ENCODE measurements at places on chromosomes 5 and 9. TPM values are rescaled to one million over a fixed set of nuclear protein-coding genes. Genes with fewer than 3 reads are reported as not detected.

Gene CCDC107
- total RNA-seq, result 33.7 TPM

Gene AK1
- 75.3 TPM for total RNA-seq

Gene IL9
- not detected for total RNA-seq

Gene EIF4E1B
- not detected for total RNA-seq

Gene FAM221B
- not detected for total RNA-seq

Gene PCDHGB6
- 0.09 TPM for total RNA-seq

Gene CDH10
- 0.05 TPM for total RNA-seq

Gene ADAMTSL1
- 0.08 TPM for total RNA-seq

Gene NEUROG1
- total RNA-seq, result not detected

Gene GPR107
- 25.3 TPM for total RNA-seq

Gene LECT2
- total RNA-seq, result not detected

Gene N4BP3
- 0.98 TPM for total RNA-seq

Gene GFI1B
- total RNA-seq, result 0.09 TPM

Gene MYMK
- not detected for total RNA-seq

Gene SCGB3A1
- total RNA-seq, result not detected

Gene PCDHAC2
- total RNA-seq, result 4.0 TPM

Gene CPLANE1
- total RNA-seq, result 4.1 TPM

Gene DHFR
- total RNA-seq, result 48.2 TPM

Gene PCDHGB7
- 0.03 TPM for total RNA-seq

Gene BTNL8
- not detected for total RNA-seq

Gene MYO10
- total RNA-seq, result 33.4 TPM

Gene CDC20B
- 0.07 TPM for total RNA-seq

Gene TCOF1
- total RNA-seq, result 67.4 TPM

Gene SPATA31E1
- 0.01 TPM for total RNA-seq

Gene C9orf50
- total RNA-seq, result not detected

Gene DNAJC21
- total RNA-seq, result 29.7 TPM

Gene STOM
- total RNA-seq, result 405 TPM
